ENCODE measurements at places on chromosomes 13 and 19.

GRCh38 chr13:59790626-59791025, 373.1 kb downstream of the DIAPH3 start:
- no peak for DNase-seq

DNA sequence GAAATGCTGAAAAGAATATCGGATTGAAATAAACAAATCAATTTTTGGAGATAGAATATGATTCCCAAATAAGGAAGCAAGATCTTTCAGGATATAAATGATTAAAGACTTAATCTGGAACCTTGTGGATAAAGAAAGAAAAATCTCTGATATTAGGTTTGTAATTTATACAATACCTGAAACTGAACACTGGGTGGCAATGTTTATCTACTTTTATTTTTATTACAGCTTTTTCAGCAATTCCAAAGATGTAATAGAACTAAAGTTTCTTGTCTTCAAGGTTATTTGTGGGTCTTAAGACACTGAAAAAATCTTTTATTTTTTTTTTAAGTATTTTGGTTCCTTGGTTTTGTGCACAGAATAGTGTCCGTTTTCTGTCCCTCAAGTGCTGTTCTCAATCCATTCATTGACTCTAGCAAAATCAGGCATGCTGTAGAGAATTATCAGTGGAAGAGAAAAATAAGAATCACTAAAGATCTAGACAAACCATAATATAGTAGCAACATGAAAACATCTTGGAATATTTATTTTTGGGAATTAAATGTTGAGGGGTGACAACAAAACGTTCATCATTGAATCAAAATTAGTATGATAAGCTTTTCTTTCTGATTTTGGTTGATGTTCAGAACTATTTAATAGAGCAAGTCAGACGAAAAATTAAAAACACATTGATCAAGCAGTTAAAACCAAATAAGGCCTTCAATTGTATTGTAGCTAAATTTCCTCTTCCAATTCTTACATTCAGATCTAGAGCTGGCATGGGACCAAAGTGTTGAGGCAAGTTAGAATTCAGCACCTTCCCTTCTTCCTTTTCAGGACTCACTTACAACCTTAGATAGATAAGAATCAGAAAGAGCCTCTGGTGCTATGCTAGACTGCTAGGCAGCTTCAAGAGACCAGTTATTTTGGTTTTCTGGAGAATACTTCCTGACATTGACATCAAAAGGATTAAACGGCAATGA, 704.4 kb upstream of the PCDH20 start:
- no peak for DNase-seq

DNA sequence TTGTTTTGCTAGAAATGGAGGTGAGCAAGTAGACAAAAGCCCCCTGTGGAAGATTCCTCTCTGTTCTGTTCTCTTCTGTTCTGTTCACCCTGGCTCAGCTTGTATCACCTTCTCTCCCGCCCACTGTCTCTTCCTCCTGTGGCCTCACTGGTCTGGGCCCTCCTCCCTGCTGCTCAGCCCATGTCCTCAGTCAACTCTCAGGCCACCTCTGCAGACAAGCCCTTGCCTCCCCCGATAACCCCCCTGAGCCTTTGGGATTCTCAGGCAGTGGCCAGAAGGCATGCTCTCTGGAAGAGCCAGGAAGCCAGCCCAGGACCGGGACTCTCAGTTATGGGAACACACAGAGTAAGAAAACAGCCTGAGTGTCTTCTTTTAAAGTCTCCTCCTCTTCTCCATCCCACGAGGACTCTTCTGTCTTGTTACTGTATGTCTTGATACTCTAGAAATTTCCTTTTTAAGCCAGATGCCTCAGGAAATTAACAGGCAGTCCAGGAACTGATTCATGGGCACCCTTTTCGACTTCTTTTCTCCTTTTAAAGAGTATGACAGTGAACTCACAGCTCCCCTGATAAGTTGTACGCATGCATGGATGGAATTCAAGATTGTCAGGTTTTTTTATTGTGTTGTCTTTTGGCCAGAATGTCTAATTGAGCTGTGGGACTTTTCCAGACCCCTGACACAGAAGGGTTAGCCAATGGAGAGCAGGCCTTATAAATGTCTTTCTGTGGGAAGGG, 33.7 kb downstream of the SHISA2 start:
- no peak for DNase-seq

DNA sequence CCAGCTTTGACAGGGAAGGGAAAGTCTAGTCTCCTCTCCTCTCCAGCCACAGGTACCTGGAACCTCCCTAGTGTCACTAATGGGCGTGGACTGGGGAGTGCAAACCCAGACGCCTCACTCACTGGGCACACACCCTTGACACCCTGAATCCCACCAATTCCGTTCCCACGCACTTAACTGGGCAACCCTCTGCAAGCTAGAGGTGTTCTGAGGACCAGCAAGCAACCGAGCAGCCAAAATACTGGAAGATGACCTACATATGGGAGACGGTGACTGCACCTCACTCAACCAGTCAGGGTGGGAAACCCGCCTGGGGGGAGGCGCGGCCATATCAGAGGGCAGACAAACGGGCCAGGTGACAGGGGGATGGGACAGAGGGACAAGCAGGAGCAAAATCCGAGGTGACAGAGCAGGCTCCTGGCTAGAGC, 991 bp downstream of the ABHD17A start:
- DNase-seq, result peak; percentile 61

- DNase-seq, result no peak
Observed at GRCh38 chr13:37598597-37598996, at the start of gene POSTN. Gene POSTN, minus strand, starts transcription at chr13:37598768. Its CDS starts 42 bp downstream, at chr13:37598726.

DNA sequence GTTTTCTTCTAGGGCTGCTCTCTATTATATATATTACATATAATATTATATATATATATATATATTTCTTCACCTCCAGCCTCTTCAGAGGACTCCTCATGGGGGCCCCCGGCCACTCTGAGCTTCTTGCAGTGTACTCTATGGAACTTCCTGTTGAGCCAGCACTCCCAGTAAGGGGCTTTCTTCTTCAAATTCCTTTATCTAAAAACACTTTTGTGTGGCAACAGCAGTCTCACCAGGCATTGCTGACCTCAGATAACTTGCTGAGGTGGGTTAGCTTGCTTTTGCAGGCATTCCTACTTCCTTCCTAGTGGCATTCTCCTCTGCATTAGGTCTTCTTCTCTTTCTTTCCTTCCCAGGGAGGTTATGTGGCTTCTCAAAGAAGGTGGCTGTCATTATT, 381.5 kb downstream of the MYO16 start:
- no peak for DNase-seq

GRCh38 chr13:79212064-79212619, 193.9 kb downstream of the RBM26 start:
- no peak for DNase-seq

DNA sequence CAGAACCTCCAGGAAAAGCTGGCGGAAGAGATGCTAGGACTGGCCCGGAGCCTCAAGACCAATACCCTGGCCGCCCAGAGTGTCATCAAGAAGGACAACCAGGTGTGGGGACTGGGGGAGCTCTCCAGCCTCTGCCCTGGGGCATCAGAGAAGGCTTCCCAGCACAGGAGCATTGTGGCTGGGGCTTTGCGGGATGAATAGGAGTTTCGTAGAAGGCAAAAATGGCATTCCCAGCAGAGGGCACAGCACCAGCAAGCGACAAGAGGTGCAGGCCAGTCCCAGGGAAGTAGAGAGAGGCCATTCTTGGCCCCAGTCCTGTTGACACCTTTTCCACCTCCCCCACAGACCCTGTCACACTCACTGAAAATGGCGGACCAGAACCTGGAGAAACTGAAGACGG, 4.1 kb downstream of the USE1 start:
- no peak for DNase-seq

GRCh38 chr19:9909251-9909650, 27.1 kb downstream of the OLFM2 start:
- no peak for DNase-seq

- peak; percentile 69 for DNase-seq
Observed at GRCh38 chr19:14432791-14433553, at the start of gene PKN1. Gene PKN1, plus strand, starts transcription at chr19:14433306. Its CDS starts 216 bp downstream, at chr19:14433522.
